Activated CD4-positive, alpha-beta T cell treated with anti-CD3 and anti-CD28 coated beads for 4 hours (primary cell): ENCODE measurements at places on chromosomes 16 and 17.

DNA sequence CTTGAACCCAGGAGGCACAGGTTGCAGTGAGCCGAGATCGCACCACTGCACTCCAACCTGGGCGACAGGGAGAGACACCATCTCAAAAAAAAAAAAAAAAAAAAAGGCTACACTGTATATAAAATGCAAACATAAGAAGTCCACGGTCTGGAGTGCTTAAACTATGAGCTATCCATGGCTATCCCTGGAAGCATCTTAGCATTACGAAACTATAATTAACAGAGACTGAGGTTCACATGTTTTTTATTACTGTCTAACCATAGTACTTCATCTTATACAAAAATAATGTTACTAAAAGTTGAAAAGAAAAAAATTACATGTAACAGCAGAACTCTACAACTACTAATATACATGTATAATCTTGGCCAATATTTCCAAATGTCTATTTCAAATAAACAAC is 32.8 kb downstream of the HELZ start:
- no peak for DNase-seq

DNA sequence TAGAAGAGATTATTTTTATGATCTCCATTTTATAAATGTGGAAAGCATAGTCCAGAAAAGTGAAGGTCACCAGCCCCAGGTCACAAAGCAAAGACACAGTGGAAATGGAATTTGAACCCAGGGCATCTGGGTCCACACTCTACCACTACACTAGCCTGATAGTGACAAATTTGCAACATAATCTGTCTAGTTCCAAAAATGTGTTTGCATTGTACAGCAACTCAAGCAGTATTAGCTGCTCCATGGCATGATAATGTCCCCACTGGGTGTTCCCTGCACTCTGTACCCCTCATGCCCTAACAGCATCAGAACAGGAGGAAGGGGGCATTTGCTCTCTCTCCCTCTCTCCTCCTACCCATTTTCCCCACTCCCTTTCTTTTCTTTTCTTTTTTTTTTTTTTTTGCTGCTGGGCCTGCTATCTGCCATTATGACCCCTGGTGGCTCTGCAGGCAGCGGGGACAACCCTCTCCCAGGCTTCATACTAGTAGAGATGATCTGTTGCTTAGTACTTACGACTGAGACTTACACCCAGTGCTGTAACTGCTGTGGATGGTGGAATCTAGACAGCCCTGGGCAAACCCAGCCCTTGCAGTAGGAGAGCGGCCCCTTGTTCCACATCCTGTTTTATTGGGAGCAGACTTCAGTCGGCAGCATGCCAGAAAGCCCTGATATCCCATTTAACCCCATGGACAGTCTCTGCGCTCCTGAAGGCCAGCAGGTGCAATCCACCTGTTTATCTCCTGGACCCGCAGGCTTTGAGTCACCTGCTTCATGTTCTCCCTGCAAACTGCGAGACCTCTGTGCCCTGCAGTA is 306.3 kb downstream of the SOX9 start:
- no peak for DNase-seq

DNA sequence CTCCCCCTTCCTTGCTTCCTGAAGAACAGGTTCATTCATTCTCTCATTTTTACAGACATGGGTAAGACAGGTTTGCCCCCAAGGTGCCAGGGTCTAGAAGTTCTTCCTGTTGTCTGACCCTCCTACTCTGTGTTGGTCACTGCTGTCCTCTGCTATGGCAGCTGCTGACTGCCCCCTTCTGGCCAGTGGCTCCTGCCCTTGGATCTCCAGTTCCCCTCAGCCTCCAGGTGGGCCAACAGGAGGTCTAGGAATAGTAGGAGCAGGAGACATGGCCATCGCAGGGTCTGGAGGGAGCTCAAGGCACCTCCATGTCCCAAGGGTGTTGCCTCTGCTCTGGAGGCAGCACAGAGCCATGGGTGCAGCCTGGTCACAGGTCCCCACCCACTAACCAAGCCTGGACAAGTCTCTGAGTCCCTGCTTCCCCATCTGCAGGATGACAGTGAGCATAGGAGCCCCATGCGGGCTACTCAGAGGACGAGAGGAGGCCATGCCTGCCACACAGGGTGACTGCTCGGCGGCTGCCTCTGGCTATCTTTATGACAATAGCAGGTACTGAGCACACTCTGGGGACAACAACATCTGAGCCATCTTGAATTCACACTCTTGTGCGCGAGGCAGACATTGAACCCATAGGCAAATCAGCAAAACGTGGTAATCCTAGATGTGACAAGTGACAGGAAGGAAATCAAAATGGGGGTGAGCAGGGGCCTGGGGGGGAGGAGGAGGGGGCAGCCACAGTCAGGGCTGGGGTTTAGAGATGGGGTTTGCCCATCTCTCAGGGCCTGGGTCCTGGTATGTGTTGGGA is 27.0 kb upstream of the NXPH3 start:
- DNase-seq = no peak

- DNase-seq = no peak
These were observed 67.9 kb downstream of the CREBBP start for GRCh38 chr16:3812469-3813172.

GRCh38 chr16:84545114-84545737 is 40.8 kb upstream of the MEAK7 start:
- DNase-seq = no peak

- no peak for DNase-seq
These were observed 9.3 kb upstream of the ASIC2 start for GRCh38 chr17:33302394-33302793.

- no peak for DNase-seq
These were observed 12.2 kb upstream of the LPCAT2 start for GRCh38 chr16:55496509-55497145.

GRCh38 chr17:56440419-56440818 is 153.1 kb upstream of the NOG start:
- DNase-seq = no peak

- peak; percentile 66 for DNase-seq
These were observed 19.1 kb downstream of the COQ7 start for GRCh38 chr16:19086322-19087199.

GRCh38 chr17:63984236-63984635 is 11.5 kb upstream of the SCN4A start:
- no peak for DNase-seq

GRCh38 chr17:71168053-71168741 is 952.6 kb upstream of the SOX9 start:
- no peak for DNase-seq

DNA sequence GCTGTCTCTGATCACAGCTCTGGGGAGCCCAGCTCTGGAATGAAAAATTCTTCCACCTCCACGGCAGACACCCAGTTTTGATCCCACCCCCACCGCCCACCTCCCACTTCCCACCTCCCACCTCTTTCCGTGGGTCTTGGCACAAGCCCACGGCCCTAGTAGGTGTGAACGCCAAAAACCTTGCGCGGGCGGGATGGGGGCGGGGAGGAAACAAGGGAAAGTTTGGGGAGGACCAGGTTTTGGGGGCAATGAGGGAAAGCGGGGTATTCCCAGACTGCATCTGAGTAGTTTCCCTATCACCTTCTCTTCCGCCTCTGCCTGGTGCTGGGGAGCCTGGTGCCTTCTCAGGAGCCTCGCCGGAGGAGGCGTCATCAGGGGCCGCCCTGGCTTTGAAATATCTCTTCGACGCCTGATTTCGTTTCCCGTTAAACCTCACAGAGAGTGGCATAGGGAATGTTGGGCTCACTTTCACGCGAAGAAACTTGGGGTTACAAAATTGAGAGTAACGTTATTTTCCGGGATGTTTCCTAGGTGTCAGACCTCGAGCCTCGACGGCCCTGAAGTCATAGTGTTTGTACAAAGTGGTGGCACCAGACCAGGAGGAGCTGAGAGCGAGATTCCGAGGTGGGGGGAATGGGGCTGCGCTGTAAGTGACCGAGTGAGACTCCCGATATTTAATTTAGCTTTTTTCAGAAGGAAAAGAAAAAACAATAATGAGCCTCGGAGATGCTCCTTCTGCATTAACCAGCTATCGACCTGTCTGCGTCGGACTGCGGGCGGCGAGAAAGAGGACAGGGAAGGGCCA is 1.6 kb upstream of the IRX3 start:
- DNase-seq = no peak

DNA sequence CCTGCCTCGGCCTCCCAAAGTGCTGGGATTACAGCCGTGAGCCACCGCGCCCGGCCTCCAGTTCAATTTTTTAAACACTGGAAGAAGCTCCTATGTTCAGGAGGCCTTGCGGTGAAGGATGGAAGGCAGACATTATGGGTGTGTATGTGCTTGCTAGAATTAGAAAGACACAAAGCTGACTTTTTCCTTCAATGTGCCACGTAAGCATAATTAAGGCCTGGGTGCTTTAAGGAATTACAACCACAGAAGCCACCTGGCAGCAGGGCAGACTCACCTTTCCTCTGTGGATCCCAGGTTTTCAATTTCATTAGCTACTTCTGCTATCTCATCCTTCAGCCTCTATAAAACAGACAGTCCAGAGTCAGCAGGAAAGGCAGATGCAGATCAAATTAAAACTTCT is 74.2 kb downstream of the CYTH1 start:
- DNase-seq = no peak

GRCh38 chr17:44884941-44885340 is 14.3 kb downstream of the EFTUD2 start:
- DNase-seq = no peak

GRCh38 chr17:80382446-80382845 is 32.5 kb upstream of the ENDOV start:
- DNase-seq = no peak

DNA sequence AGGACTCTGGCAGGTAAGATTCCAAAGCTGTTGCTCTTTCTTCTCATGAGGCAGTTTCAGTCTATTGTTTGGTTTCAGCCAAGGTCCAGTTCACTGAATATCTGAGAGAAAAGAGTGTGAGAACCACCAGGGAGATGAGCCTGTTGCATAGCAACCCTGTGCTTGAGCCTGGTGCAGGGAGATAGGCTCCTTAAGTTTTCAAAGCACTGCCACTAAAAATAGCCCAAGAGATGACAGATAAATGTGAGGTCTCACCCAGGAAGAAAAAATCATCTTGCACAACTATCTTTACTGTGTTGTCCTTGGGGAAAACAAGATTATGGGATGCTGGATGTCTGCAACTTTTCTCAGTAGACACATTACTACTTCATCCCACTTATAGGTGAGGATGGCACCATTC is 26.2 kb upstream of the NUDT7 start:
- DNase-seq = no peak

DNA sequence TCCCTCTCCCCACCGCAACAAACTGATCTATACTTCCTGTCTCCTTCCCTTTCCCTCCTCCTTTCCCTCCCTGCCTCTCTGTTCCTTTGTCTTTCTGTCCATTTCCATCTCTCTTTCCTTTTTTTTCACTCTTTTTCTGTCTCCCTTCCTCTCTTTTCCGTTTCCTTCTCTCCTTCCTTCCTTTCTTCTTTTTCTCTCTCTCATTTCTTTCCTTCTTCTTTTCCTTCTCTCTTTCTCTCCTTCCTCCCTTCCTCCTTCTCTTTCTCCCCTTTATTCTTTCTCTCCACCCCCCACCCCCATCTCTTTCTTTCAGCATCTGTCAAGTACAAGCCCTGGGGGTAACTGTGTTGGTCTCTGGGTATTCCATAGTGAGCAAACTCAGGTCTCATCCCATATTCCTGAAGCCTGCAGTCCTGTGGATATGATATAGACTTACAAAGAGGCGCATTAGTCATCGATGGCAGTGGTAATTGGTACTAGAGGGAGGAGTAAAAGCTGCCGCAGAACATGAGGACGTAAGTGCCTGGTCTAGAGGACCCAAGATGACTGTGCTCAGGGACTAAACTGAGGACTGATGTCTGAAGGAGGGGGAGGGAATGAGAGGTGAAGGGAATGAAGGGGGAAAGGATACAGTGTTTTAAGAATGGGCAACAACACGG is 50.4 kb downstream of the VAT1L start:
- no peak for DNase-seq

GRCh38 chr16:71368958-71369357 is 10.4 kb downstream of the CALB2 start:
- DNase-seq = no peak

GRCh38 chr17:33266116-33266515 is 27.0 kb downstream of the ASIC2 start:
- no peak for DNase-seq

DNA sequence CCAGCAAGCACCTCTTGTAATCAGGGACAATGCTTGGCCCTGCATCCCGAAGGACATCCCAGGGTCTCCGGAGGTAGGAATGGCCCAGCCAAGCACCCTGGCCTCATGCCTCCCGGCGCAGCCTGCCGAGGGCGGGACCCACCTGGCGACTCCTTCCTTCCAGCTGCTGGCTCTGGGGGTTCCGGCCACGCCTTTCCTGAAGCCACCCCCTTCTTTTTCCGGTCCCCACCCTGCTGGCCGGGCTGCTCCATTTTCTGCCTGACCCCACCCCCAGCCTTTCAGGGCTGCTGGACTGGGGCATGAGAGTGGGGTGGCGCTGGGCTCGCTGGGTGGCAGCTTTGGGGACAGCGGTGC is 22.5 kb upstream of the CIBAR2 start:
- no peak for DNase-seq

- DNase-seq = no peak
These were observed 40.1 kb downstream of the NLRC5 start for GRCh38 chr16:57029161-57030160.

GRCh38 chr17:69269131-69269998 is 40.7 kb upstream of the ABCA10 start:
- DNase-seq = no peak

- no peak for DNase-seq
These were observed 3.5 kb downstream of the CHAD start for GRCh38 chr17:50465171-50465570.

DNA sequence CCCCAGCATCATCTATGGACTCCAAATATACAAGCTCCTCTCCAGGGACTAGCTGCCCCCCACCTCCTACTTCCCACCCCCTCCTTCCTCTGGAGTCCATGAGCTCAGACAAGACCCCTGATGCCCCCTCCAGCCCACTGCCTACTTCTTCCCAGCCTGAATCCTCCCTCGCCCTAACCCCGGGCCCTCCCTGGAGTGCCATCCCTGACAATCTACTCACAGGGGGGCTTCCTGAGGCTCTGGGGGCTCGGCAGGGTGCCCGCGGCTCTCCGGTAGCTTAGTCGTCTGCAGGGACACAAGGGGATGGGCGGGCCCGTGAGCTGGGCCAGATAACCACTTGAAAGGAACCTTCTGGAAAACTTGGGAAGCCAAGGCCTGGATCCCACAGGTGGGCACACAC is 15.1 kb downstream of the MPP3 start:
- no peak for DNase-seq

GRCh38 chr17:38508954-38509771 is 80.9 kb downstream of the ARHGAP23 start:
- peak; percentile 67 for DNase-seq

- no peak for DNase-seq
These were observed 33.7 kb downstream of the TEKT3 start for GRCh38 chr17:15307710-15308111.
